ENCODE measurements at places on chromosomes 16 and 17.
A peak's percentile ranks its signal among the peaks of the same experiment; 100 is the strongest.

DNA sequence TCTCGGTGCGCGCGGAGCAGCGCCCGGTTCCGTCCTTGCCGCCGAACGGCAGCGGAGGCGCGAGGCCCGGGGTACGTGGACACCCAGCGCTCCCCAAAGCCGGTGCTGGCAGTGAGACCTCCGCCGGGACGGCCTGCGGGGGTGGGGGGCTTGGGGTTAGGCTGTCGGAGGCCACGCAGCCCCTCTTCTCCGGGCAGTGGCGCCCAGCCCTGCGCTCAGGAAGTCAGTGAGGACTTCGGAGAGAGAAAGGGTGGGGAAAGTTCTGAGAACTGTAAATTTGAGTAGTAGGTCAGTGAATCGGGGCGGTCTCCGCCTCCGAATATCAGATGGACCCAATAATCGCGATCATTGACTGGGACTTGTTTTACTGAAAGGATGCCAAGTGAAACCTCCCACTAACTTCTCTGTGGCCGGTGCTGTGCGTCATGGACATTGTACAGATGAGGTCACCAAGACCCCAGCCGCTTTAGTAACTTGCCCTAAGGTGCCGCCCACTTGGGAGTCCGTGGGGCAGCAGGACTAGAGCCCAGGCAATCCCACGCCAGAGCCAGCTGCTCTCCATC is 468 bp downstream of the IL4R start:
- DNase-seq, result peak; percentile 84

GRCh38 chr16:9370061-9370491 is 278.6 kb downstream of the HAPSTR1 start:
- DNase-seq, result no peak

DNA sequence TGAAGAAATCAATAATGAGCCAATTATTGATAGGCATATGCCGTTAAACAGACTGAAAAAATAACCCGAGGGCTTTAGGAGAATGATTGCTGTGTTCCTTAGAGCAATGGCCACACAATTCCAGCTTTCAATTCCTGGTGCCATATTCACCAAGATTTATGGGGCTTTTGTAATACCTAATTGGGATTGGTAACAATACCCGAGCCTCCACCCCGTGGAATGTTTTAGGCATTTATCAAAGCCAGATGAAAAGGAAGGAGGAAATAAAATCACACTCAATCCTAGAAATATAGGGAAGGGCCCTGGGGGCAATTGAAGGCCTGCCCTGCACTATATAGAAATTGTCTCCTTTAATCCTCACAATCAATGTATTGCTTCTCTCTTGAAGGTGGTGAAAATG is 42.1 kb upstream of the MLYCD start:
- no peak for DNase-seq

GRCh38 chr16:65120831-65121721 is 787 bp downstream of the CDH11 start:
- no peak for DNase-seq

DNA sequence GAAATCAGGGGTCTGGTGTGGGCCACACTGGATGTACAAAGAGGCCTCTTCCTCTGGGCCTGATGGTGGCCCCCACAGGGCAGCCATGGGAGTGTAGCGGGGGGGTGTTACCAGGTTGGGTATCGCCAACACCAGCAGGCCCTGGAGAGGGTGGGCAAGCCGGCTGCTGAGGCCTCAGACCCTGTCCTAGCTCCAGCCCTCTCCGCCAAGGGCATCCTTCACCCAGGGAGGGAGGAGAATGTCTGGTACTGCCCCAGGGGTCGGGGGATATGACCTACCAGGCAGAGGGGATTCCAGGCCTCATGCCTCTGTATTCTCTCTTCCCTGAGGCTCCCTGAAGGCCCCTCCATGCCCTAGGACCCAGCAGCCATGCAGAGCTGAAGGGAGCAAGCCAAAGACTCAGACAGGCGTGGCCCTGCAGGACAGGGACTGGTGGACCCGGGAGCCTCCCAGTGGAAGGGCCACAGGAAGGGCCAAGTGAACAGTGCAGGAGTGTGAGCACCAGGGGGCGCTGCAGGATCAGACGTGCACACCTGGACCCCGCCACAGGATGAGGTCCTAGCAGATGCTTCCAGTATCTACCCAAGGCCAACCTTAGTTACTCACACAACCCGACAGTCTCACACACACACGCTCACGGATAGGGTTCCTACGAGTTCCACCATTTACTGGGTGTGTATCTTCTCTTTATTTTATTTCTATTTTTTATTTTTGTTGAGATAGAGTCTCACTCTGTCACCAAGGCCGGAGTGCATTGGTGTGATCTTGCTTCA is 10.9 kb upstream of the CES4A start:
- DNase-seq, result peak; percentile 56

GRCh38 chr17:73947966-73948355 is 255.5 kb upstream of the RPL38 start:
- DNase-seq, result no peak

DNA sequence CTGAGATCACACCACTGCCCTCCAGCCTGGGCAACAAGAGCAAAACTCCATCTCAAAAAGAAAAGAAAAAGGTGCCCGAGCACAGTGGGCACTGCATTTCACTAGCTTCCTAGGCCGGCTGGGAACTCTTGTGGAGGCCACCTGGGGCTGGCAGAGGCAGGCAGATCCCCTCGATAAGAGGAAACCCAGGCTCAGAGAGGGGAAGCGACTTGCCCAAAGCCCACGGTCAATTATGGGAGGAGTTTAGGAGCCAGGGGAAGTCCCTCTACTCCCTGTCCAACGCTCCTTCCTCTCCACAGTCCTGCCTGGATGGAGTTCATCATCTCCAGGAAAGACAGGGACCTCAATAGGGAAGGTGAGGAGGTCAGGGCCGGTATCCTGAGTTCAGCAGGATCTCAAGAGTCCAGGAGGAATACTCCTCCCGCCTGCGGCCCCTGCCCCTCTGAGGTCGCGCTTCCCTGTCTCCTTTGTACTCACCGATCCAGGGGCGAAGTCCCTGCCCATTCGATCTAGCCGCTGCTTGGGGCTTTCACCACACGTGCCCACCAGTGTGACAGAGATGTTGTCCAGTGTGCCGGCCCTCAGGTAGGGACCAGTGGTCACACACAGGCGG is 841 bp downstream of the ALOXE3 start:
- no peak for DNase-seq

GRCh38 chr17:5587438-5588032 is 3.2 kb upstream of the NLRP1 start:
- peak; percentile 61 for DNase-seq

DNA sequence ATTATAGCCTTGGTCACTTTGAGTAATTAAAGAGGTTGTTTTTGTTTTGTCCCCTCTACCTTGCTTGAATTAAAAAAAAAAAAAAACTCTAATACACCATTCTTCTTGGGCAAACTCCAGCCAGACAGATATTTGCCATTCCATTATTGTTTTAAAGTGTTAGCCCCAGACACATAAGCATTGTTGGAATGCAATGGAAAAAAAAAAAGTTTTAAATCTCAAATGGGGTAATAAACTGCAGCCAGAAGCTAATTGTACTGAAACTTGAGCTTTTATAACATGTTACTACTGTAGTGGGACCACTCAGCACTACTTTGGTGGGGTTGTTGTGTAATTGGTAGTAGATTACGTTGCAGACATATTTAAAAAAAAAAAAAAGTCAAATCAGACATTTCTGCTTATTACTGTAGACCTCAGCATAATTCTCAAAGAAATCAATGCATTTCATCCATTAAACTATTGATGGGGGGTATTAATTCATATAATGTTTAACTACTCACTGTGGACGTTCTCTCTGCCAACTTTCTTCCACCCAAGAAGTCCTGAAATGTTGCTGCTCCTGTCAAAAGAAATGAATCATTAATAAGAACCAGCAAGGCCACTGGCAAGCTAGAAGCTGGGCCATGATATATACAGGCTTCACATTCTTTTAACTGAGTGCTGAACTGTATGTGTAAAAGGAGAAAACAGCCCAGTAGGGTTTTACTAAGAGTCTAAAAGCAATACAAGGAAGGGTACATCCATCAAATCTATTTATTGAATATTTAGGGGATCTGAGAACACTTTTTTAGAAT is 626.6 kb upstream of the SOX9 start:
- DNase-seq, result no peak

GRCh38 chr17:12727881-12728280 is 61.4 kb upstream of the ARHGAP44 start:
- no peak for DNase-seq

- DNase-seq, result peak; percentile 23
Measured at GRCh38 chr17:1122533-1123392, 57.0 kb downstream of the ABR start.

DNA sequence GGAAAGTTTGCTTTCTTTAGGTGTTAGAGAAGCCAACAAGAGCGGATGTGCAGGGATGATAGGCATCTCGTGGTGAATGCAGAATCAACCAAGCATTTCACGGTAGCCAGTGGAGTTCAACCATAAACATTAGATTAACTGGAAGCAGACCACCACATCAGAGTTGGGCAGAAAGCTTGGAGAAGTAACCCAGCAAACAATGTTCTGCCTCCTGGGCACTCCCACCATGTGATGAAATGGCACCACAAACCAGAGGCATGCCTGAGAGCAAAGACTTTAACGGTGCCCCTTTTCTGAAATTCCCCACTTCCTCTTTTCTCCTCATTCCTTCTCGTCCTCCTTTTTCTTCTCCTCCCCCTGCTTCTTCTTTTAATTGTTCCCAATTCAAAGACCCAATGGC is 193.5 kb upstream of the ANKFN1 start:
- DNase-seq, result no peak

DNA sequence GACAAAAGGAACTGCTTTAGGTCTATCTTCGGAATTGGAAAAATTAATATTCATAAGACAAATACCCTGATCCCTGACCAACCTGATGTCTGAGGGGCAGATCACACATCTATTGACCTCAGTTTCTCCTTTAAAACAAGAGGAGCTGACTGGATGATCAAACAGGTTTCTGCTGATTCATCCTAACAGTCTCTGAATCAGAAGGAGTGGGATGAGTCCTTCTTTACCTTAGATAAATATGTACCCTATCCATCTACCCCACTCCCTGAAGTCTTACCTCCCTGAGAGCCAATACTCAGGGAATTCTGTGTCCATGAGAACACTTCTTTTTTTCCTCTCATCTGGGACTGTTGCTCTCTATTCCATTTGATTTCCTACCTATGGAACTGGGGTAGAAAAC is 80.3 kb upstream of the CRHR1 start:
- no peak for DNase-seq

- no peak for DNase-seq
Measured at GRCh38 chr17:8725881-8726876, 18.5 kb downstream of the CCDC42 start.
